Stimulated activated CD4-positive, alpha-beta T cell treated with anti-CD3 and anti-CD28 coated beads, Interleukin-1b, Interleukin-23, amount 100 ng/mL, for 48 hours (primary cell): ENCODE measurements at places on chromosomes 4 and X.

DNA sequence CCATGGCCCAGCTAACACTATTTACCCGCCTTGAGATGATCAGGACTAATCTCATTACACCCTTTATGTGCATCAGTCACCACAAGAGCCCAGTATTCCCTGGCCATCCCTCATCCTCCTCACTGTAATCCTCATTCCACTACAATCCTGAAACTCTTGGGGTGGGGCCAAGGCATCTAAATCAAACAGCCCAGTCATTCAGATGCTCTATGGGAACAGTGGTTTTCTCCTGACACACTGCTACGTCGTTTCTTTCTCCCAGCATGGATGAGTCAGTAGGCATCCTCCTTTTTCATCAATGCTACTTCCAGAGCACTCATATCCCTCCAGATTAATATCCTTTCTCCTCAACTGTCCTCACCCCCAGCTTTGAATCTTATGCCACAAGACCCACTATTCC, 5.6 kb downstream of the SDAD1 start:
- DNase-seq, result no peak

DNA sequence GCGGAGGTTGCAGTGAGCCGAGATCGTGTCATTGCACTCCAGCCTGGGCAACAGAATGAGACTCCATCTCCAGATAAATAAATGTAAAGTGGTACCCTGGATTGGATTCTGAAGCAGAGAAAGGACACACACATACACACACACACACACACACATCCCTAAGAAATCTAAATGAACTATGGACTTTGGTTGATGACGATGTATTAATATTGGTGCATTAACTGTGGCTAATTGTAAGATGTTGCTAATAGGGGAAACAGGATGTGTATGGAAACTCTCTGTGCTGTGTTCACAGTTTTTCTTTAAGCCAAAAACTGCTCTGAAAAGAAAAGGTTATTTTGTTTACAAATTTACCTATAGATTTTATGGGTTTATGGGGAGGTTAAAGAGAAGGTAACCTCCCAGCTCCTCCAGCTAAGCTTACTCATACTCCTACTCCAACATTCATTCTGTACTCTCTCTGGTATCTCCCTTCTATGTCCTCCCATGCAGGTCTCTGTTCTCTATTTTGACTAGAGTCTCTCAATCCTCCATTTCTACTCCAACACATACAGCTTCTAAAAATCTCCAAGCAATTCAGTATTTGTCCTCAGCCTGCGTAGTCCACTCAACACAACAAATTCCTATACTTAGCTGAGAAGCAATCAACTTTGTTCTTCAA, 46.5 kb upstream of the RELL1 start:
- no peak for DNase-seq

DNA sequence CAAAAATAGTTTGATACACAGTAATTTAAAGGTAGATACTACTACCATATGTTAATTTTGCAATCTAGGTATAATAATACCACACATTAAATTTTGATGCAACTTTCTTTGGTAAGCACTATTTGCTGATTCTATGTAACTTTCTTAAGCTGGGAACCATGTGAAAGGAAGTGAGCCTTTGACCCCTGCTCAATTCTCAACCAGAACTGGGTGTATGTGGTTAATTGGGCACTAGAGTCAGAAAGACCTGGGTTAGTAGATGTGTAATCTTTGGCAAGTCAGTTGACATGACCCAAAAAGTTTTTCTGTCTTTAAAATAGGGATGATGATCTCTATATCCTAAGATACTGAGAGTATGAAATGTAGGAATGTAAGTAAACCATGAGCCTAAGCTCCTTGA, 22.4 kb downstream of the TLR2 start:
- DNase-seq, result no peak

GRCh38 chrX:106649523-106650428, 38.0 kb downstream of the RADX start:
- no peak for DNase-seq

GRCh38 chr4:105951198-105951597, 55.9 kb downstream of the NPNT start:
- no peak for DNase-seq

GRCh38 chrX:95505721-95506120, 1178.9 kb upstream of the DIAPH2 start:
- no peak for DNase-seq

DNA sequence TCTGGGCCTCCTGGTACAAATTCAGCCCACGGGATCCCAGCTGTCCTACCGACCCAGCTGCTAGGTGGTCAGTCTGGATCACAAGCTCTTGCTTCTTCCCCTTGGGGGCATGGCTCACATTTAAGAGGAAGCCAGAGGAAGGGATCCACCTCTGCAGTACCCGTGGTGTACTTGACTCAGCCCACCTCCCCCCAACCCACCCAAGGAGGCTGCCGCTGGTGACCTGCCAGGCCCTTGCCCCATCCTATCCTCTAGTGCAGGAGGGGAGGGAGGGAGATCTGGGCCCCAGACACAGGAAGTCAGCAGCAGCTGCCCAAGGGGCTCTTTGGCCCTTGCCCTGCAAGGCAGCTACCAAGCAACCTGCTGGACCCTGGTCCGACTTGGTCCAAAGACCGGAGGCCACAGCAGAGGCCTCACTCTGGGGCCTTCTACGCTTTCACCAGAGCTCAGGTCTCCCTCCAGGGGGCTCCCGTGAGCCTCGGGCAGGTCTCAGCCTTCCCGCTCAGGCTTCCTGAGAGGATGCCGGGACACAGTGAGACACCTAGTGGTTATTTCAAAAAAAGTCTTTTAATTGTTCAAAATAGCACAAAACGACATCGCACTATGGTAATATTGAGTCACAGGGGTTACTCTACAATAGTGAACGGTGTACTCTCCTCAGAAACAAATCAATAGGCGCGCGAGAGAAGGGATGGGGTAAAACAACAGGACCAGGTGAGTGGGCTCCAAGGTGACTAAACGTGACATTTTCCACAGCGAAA, 2.7 kb upstream of the RENBP start:
- peak; percentile 82 for DNase-seq

GRCh38 chr4:113784497-113785250, 23.1 kb upstream of the CAMK2D start:
- DNase-seq, result no peak

- DNase-seq, result no peak
These were observed 64.7 kb downstream of the BANK1 start for GRCh38 chr4:101855239-101855638.

GRCh38 chr4:91990726-91991125, 313.0 kb upstream of the GRID2 start:
- DNase-seq, result no peak

DNA sequence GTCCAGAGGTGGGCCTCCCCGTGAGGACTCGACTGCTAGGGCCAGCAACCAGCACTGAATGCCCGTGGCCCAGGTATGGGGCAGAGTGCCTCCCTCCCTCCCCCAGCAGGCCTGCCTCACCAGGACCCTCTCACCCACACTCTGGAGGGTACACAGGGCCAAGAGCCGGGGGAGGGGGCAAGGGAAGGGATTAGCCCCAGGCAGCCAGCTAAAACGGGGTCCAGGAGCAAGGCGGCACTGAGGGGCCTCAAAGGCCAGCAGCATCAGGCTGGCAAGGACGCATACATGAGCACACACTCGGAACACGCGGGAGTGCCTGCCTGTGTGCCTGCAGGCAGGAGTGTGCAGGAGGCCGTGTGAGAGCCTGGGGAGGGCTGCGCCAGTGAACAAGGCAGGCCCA, 18.3 kb upstream of the DUSP9 start:
- DNase-seq, result no peak

DNA sequence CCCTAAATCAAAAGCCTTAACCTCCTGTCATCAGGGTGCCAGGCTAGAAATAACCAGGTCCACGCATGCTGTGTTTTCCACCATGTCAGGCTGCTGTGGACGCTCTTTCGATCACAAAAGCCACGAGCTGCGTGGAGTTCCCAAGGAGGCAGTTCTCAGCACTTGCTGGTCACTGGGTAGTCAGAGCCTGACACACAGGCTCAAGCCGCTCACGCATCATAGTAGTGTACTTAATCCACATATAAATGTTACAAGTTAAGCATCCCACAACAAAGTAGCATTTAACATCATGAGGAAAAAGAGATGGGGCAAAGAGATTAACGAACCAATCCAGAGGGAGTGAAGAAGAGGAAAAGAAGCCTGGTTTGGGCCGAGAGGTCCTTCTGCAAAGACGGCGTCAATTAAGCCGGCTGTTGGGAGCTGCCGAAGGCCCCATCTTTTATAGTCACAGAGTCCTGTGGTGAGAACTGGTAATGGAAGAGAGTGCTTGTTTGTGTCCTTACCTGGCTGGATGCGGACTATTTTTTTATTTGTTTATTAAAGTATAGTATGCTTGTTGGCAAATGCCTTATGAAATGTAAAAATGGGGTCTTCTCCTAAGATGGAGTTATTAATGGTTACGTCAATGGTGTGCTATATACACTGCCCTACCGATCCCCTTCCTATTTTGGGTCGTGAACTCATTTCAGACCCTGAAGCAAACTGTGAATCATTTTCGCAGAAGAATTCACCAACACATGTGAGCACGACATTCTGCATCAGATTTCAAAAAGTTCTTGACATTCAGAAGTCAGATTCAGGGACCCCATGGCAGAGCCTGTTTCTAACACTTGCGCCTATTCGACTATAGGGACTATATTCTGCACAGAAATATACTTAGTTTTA, 675 bp downstream of the PRIMPOL start:
- DNase-seq, result peak; percentile 17

DNA sequence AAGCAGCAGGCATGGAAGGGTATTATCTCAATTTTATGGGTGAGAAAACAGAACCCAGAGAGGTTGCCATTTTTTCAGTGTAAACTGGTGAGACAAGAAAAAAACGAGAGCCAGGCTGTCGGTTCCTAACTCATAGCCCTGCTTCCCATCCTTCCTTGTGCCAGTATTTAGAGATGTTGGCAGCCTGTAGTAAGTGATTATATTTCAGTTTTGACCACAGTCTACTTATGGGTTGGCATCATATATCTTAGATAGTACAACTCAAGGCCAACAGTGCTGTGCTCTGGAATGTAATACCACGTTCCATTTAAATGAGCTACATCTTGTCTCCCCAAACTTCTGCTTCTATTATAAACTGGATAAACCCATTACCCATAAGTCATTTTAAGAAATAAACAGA, 40.8 kb downstream of the XK start:
- no peak for DNase-seq

DNA sequence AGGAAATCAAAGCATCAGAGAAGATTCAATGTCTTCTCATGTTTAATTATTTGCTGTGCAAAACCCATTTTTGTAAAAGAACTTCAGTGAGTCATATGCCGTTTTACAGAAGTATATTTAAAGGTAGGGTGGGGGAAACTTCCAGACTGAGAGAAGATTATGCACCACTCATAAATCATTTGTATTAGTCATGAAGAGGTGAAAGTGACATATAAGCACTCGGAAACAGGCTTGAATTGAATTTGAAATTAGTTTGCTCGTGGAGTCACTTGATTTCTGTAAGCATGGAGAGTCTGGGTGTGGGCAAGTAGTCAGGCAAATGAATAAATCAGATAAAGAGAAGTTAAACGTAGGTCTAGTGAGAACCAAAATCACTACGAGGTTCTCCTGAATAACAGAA, 335.1 kb downstream of the ANK2 start:
- no peak for DNase-seq

DNA sequence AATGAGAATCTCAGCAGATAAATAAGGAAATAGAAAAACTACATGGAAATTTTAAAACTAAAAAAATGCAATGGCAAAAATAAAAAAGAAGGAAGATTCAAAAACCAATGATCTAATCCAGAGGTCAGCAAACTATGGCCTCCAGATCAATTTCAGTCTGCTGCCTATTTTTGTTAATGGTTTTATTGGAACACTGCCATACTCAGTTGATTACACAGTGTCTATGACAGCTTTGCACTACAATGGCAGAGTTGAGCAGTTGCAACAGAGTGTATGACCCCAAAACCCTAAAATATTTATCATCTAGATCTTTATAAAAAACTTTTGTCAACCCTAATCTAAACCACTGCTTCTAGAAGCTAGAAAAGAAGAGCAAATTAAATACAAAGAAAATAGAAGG, 170.3 kb downstream of the RAB28 start:
- no peak for DNase-seq

GRCh38 chr4:74630551-74630950, 163.8 kb downstream of the BTC start:
- no peak for DNase-seq

DNA sequence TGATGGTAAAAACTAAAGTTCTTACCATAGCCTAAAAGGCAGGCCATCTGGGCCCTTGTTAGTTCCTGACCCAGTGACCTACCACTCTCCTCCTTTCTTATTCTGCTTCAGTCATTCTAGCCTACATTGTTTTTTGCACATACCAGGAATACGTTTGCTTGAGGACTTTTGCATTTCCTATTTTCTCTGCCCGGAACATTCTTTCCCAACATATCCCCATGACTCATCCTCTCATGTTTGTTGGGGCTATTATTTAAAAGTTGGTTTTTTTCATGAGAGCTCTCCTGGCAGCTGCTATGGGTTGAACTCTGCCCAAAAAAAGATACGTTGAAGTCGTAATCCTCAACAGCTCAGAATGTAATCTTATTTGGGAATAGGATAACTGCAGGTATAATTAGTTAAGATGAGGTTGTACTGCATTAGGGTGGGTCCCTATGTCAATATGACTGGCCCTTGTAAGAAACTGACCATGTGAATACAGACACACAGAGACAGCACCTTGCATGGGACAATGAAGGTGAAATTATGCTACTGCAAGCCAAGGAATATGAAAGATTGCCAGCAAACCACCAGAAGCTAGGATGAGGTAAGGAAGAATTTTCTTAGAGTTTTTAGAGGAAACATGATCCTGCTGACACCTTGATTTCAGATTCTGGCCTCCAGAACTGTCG, 138.3 kb upstream of the PDHA2 start:
- no peak for DNase-seq

GRCh38 chr4:3384391-3384770, 57.4 kb upstream of the HGFAC start:
- no peak for DNase-seq

GRCh38 chrX:46967547-46967946, 55.3 kb downstream of the JADE3 start:
- peak; percentile 38 for DNase-seq

- no peak for DNase-seq
These were observed 174.0 kb upstream of the LDB2 start for GRCh38 chr4:17072483-17072882.

DNA sequence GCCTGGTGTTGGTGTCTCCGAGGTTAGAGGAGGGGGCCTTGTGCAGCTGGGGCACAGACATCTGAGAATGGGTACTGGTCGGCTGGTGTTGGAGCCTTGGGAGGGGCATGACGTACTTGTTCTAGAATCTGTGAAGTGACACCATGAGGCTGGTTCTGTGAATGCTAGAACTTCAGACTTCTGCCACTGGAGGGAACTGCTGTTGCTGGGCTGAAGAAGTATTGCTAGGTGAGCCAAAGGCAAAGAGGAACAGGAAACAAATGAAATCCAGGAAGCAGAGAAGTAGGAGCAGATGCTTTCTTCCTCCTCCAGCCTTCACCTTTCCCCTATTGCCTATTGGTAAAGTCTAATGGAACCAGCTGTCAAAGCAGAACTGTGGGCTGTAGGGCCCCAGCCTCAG, 120.9 kb upstream of the DDIT4L start:
- DNase-seq, result no peak

- DNase-seq, result no peak
These were observed 116.4 kb downstream of the PPA2 start for GRCh38 chr4:105357258-105357980.

- DNase-seq, result no peak
These were observed 50.0 kb downstream of the COMMD8 start for GRCh38 chr4:47413521-47413920.

- no peak for DNase-seq
These were observed 319.0 kb downstream of the DKK2 start for GRCh38 chr4:106717091-106717490.

- DNase-seq, result no peak
These were observed 131.8 kb downstream of the BMPR1B start for GRCh38 chr4:94889523-94889922.

GRCh38 chrX:108224218-108224617, 132.6 kb downstream of the ATG4A start:
- DNase-seq, result no peak
